ENCODE measurements at places on chromosomes 12 and 14. TPM values are rescaled to one million over a fixed set of nuclear protein-coding genes. Genes with fewer than 3 reads are reported as not detected.

DNA sequence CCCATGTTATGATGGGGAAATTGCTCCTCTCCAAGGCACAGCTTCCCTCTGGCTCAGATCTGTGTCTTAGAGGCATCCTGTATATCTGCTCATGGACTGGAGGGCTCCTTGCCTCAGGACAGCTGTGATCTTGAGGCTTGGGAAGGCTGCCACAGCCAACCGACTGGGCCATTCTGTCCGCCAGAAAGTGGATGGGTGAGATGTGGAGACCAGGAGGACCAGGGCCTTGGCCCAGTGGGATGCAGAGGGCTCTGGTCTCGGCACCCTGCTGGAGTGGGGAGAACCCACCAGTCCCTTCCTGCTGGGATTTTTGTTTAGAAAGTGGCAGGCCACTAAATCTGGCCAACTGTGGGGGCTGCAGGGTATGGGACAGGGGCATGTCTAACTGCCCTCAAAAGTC is 148.6 kb downstream of the CALM1 start:
- DNase-seq = no peak

GRCh38 chr12:117347588-117347987 is 13.8 kb downstream of the NOS1 start:
- no peak for DNase-seq

Gene PRB2
- total RNA-seq = not detected

GRCh38 chr12:93059925-93060665 is 131.0 kb upstream of the EEA1 start:
- DNase-seq = no peak
